ENCODE measurements at places on chromosomes 5 and 9. TPM values are rescaled to one million over a fixed set of nuclear protein-coding genes. Genes with fewer than 3 reads are reported as not detected.

GRCh38 chr9:131946180-131946579, 133.5 kb downstream of the MED27 start:
- H3K27ac ChIP-seq: no peak overlapping the region
- H3K36me3 ChIP-seq: no peaks in the 10 kb centered on the region
- H3K4me1 ChIP-seq: no peaks in the 10 kb centered on the region
- no peak overlapping the region for H3K4me3 ChIP-seq

DNA sequence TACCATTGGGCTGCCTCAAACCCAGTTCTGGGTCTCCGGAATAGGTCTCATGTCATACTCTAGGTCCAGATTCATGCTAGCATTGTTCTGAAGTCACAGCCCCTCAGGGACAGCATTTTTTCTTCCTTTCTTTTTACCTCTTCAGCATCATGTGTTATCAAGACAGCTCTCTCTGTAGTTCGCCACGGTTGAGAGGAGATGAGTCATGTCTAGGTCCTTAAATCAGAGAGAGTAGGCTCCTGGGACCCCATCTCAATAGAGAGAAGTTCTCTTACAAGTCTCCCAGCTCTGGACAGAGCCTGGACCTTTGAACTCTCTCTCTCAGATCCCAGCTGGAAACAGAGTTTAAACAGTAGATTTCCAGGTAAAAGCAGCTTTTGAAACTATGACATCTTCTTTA, 332.4 kb upstream of the CD180 start:
- H3K27me3 ChIP-seq: no peaks in the 10 kb centered on the region
- peaks cover 14% of the 10 kb centered on the region for H3K4me1 ChIP-seq
- DNase-seq: peak; percentile 62
- H3K4me3 ChIP-seq: no peak overlapping the region
- no peak overlapping the region for H3K27ac ChIP-seq

Gene GABRG2
- total RNA-seq: not detected

DNA sequence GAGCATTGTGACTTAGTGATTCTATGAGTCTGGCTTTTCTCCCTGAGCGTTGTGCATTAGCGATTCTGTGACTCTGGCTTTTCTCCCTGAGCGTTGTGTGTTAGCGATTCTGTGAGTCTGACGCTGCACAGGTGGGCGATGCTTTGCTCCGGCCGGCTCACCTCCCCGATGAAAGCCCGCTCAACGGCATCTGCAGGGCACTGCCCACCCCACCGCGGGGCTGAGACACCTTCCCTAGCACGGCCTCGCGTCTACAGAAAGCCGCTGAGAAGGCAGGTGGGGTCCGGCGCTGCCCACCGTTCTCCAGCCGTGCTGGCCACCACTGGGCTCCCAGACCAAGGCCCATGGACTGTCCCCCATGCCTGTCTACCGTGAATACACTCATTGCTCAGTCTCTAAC, 12.8 kb upstream of the SLC9A3 start:
- H3K27me3 ChIP-seq: no peaks in the 10 kb centered on the region
- no peak overlapping the region for H3K27ac ChIP-seq
- H3K4me1 ChIP-seq: peaks cover 20% of the 10 kb centered on the region
- DNase-seq: no peak

- H3K36me3 ChIP-seq: no peaks in the 10 kb centered on the region
- H3K27me3 ChIP-seq: no peaks in the 10 kb centered on the region
- no peak overlapping the region for H3K4me3 ChIP-seq
- H3K4me1 ChIP-seq: no peaks in the 10 kb centered on the region
- no peak overlapping the region for H3K27ac ChIP-seq
Observed at GRCh38 chr5:38793099-38793498, 52.7 kb upstream of the OSMR start.

GRCh38 chr5:124309241-124309980, 437.0 kb downstream of the ZNF608 start:
- DNase-seq: no peak
- no peaks in the 10 kb centered on the region for H3K27me3 ChIP-seq
- no peak overlapping the region for H3K27ac ChIP-seq
- H3K36me3 ChIP-seq: no peaks in the 10 kb centered on the region
- no peak overlapping the region for H3K4me3 ChIP-seq

DNA sequence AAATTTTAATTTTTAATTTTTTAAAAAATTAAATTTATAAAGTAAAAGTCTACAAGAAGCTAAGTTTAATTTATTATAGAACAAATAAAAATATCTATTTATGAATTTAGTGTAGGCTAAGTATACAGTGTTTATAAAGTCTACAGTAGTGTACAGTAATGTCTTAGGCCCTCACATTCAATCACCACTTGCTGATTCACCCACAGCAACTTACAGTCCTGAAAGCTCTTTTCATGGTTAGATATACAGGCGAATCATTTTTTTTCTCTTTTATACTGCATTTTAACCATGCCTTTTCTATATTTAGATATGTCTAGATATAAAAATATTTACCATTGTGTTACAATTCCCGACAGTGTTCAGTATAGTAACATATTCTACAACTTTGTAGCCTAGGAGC, 55.9 kb downstream of the PCSK1 start:
- H3K27me3 ChIP-seq: no peaks in the 10 kb centered on the region
- H3K36me3 ChIP-seq: no peaks in the 10 kb centered on the region
- DNase-seq: no peak
- no peaks in the 10 kb centered on the region for H3K4me1 ChIP-seq

DNA sequence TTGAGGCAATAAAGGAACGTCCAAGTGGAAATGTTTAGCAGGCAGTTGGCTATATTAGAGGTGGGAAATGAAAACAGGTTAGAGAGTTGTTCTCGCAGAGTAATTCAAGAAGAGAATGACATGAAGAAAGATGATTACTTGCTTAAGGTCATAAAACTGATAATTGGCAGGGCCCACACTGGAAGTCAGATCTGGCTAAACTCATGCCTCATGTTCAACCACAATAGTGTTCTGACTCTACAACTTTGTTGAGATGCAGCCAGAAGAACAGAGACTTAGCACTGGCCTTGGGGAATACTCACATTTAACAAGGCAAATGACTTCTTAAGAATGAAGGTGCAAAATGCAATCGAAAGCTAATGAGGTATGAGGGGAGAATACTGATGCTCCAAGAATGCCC, 27.2 kb upstream of the TNFSF8 start:
- DNase-seq: no peak
- H3K36me3 ChIP-seq: no peaks in the 10 kb centered on the region
- no peak overlapping the region for H3K27ac ChIP-seq
- H3K27me3 ChIP-seq: peaks cover 9% of the 10 kb centered on the region

DNA sequence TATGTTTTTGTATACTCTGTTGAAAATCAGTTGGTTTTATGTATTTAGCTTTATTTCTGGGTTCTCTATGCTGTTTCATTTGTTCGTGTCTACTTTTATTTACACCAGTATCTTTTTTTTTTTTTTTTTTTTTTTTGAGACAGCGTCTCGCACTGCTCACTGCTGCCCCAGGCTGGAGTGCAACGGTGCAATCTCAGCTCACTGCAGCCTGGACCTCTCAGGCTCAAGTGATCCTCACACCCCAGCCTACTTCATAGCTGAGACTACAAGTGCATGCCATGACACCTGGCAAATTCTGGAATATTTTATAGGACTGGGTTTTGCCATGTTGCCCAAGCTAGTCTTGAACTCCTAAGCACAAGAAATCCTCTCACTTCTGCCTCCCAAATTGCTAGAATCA, 869.4 kb upstream of the CDH6 start:
- H3K27ac ChIP-seq: no peak overlapping the region
- DNase-seq: no peak
- H3K36me3 ChIP-seq: no peaks in the 10 kb centered on the region
- H3K4me3 ChIP-seq: no peak overlapping the region
- H3K27me3 ChIP-seq: no peaks in the 10 kb centered on the region

Gene MCIDAS
- total RNA-seq: 0.14 TPM

DNA sequence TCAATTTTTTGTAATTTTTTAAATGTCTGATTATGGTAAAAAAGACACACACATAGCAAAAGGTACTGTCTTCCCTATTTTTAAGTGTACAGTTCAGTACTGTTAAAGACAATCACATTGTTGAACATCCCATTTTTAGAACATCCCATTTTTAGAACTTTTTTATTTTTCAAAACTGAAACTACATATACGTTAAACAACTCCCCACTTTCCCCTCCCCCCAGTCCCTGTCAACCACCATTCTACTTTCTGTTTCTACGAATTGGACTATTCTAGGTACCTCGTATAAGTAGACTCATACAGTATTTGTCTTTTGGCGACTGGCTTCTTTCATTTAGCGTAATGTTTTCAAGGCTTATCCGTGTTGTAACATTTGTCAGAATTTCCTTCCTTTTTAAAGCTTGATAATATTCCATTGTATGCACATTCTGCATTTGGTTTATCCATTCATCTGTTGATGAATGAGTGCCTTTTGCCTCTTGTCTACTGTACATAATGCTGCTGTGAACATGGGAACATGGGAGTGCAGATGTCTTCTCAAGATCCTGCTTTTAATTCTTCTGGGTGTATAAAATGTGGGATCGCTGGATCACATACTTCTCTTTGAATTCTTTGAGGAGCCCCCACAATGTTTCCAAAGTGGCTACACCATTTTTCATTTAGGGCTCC, 154.0 kb downstream of the PIK3R1 start:
- DNase-seq: no peak
- H3K36me3 ChIP-seq: no peaks in the 10 kb centered on the region
- H3K4me3 ChIP-seq: no peak overlapping the region
- no peaks in the 10 kb centered on the region for H3K27me3 ChIP-seq

DNA sequence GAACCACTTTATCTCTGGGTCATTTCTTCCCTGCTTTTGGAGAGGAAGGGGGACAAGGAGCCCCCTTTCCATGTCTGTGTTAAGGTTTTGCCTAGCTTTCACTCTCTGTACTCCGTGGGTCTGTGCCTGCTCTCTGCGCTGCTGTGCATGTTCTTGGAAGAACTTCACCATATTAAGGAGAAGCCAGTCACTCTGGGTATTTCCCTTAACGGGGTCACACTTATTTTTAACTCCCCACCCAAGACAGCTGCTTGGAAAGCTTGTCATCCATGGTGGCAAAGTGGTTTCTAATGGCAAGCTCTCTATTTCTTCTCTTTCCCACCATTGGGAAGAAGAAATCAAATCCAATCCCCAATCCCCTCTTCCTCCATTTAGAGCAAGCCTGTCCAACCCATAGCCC, 44.8 kb upstream of the HMHB1 start:
- H3K27me3 ChIP-seq: no peaks in the 10 kb centered on the region
- H3K4me3 ChIP-seq: no peak overlapping the region
- H3K4me1 ChIP-seq: peaks cover 7% of the 10 kb centered on the region
- H3K27ac ChIP-seq: no peak overlapping the region
- H3K36me3 ChIP-seq: no peaks in the 10 kb centered on the region
- no peak for DNase-seq

Gene SARDH
- total RNA-seq: not detected

DNA sequence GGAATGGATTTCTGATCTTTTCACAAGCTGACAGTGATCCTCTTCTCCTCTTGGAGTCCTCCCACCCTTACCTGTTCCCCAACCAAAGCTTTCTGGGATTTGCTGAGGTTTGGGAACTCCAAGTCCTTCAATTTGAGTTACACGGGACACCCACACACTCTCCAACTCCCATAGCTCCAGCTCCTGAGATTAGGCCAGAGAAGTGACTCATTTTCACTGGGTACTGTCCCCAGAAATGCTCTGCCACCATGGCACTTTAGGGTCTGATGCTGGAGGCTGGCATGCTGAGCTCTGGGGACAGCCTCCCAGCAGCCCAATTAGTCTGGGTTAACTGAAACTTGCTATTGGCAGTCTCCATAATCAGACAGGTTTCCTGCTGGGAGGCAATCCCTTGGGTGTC, 14.0 kb upstream of the HRCT1 start:
- no peak overlapping the region for H3K4me3 ChIP-seq
- no peak overlapping the region for H3K27ac ChIP-seq
- H3K4me1 ChIP-seq: no peaks in the 10 kb centered on the region
- H3K27me3 ChIP-seq: no peaks in the 10 kb centered on the region
- no peak for DNase-seq

Gene KCNMB1
- not detected for total RNA-seq

DNA sequence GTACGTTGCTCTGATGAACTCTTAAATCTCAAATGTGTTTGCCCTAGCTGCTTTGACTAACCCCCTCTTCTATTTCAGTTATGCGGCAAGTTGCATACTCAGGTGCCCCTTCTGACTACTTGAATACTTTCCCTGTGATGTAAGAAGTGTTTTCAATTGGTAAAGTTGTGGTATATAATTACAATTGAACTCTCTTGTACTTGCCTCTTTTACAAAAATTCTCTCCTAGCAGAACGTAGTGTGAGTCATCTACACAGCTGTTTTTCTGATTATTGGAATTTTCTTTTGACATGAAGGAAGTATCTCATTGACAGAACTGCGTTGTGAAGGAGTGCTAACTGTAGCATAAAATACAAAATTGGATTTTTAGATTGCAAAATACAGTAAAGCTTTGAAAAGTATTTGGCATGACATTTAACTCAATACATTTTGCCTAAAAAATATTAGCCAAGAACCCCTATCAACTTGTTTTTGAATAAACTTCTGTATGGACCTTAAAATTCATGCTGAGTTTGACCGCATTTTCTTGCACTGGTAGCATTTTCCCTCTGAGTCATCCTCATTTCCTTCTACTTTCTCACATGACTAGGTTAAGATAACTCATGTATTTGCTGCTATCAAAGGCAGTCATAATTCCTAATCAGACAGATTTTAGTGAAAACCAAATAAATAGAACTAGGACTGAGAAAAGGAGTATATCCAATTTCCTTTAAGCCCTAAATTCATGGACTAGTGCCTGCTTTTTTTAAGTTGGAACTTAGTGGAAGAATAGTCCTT, 6.3 kb downstream of the CRHBP start:
- no peaks in the 10 kb centered on the region for H3K27me3 ChIP-seq
- no peak overlapping the region for H3K27ac ChIP-seq
- peaks cover 16% of the 10 kb centered on the region for H3K4me1 ChIP-seq
- no peak for DNase-seq

Gene C9orf153
- total RNA-seq: not detected

Gene PJA2
- 29.8 TPM for total RNA-seq

GRCh38 chr5:15806613-15807012, 306.6 kb downstream of the FBXL7 start:
- H3K27ac ChIP-seq: no peak overlapping the region
- no peak overlapping the region for H3K4me3 ChIP-seq
- no peaks in the 10 kb centered on the region for H3K27me3 ChIP-seq

GRCh38 chr5:74877624-74878304, 11.6 kb upstream of the FAM169A start:
- no peaks in the 10 kb centered on the region for H3K27me3 ChIP-seq
- H3K4me3 ChIP-seq: no peak overlapping the region
- H3K27ac ChIP-seq: no peak overlapping the region
- no peaks in the 10 kb centered on the region for H3K4me1 ChIP-seq
- no peak for DNase-seq
